ENCODE measurements at places on chromosomes 1 and 21. TPM values are rescaled to one million over a fixed set of nuclear protein-coding genes. Genes with fewer than 3 reads are reported as not detected.

GRCh38 chr1:243471026-243471685, 215.3 kb downstream of the SDCCAG8 start:
- DNase-seq = no peak

DNA sequence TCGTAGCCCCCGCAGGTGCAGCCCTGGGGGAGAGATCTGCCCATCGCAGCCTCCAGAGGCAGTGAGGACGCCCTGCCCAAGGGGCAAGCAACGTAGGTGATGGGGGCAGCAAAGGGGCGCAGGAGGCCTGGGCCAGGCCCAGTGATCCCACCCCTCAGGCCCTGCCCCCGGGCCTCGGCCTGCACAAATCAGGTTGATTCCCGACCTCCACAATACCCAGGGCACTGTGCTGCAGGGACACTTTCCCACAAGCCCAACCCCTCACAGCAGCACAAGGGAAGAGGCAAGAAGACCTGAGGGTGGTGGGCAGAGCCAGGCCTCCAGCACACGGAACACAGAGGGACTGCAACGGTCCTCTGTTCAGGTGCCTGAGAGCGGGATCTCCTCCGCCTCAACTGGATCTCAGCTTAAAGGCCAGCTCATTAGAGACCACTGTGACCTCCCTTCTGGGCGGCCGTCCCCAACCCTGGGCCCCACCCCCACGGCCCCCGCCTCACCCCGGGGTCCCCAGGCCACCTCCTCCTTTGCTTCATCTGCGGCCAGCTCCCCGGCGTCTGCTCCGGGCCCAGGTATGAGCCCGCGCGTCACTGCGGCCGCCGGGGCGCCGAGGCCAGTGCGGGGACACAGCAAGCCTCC, 812 bp upstream of the ARF1 start:
- DNase-seq = peak; percentile 41

The RSPO1 gene
- total RNA-seq = not detected

DNA sequence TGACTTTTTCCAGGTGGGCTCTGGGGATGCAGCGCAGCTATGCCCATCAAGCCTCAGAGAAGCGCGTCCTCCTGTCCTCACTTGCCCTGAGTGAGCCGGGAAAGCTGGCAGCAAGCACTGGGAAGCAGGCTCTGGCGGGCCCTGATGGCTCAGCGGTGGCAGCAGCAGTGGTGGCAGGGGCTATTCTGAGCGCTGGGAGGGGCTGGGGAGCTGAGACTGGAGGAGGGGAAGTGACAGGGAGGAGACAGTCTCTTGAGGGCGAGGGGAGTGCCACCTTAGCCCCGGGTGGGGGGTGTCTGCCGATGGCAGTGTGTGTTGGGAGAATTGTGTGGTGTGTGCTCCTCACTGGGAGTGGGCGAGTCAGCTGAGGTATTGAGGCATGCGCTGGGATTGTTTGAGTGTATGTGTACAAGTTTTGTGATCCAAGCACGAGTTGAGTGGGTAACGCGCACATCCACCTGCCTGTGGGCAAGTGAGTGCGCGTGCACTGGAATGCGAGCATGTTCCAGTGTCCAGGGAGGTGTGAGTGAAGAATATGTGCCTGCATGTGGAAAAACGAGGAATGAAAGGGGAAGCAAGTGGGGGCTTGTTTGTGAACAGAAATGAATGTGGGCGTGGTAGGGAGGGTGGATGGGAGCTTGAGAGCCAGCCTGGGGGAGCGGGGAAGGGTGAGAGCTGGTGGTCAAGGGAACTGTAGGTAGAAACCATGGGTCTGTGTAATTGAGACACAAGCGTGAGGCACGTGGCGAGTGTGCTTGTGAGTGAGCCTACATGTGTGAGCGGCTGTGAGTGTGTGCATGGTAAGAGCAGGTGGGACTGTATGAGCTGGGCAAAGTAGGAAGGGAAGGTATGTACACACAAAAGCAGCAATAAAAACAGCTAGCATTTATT, 2.9 kb upstream of the FOXO6 start:
- DNase-seq = no peak

DNA sequence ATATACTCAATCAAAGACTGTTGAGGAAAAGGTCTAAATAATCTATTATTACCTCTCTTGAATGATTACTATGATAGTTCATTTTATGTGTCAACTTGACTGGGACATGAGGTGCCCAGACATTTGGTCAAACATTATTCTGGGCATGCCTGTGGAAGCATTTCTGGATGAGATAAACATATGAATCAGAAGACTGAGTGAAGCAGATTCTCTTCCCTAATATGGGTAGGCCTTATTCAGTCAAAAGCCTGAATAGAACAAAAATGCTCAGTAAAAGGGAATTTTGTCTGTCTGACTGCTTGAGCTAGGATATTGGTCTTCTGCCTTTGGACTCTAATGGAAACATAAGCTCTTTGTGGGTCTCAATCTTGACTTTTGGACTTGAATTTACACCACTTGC, 73.3 kb upstream of the SOX13 start:
- no peak for DNase-seq

DNA sequence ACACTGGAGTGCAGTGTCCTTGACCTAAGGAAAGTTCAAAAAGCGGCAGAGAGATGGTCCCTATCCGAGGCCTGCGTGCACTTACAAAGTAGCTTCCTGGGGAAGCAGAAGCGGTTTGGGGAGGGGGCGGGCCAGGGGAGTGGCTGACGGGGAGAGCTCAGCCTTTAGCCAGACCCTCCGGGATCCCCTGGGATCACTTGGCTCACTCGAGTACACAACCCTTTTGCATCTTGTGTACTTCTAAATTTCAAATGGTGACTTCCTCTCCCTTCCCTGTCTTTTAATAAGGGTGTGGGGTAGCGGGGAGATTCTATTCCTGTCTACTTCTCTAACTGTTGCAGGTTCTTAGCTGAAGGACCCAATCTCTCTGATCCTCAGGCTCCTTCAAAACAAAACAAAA, 18.1 kb upstream of the SNX27 start:
- no peak for DNase-seq

The UMODL1 gene
- 0.24 TPM for total RNA-seq

The OR2M4 gene
- not detected for total RNA-seq

- DNase-seq = peak; percentile 73
Observed at GRCh38 chr1:15426492-15427279, 11.6 kb upstream of the CTRC start.

All from Daoy (cell line).